Activated CD4-positive, alpha-beta T cell treated with anti-CD3 and anti-CD28 coated beads, Interleukin-2, amount 50 U/mL, for 1 hour (primary cell): ENCODE measurements at places on chromosomes 11 and 22.

- DNase-seq, result peak; percentile 28
Measured at GRCh38 chr22:43228330-43228729, 41.4 kb upstream of the TTLL12 start.

GRCh38 chr11:45087086-45087899 is 59.1 kb upstream of the PRDM11 start:
- DNase-seq, result no peak

GRCh38 chr11:72274435-72274834 is 30.5 kb upstream of the PHOX2A start:
- no peak for DNase-seq

- DNase-seq, result no peak
Measured at GRCh38 chr11:1447845-1448825, 38.4 kb downstream of the MOB2 start.

DNA sequence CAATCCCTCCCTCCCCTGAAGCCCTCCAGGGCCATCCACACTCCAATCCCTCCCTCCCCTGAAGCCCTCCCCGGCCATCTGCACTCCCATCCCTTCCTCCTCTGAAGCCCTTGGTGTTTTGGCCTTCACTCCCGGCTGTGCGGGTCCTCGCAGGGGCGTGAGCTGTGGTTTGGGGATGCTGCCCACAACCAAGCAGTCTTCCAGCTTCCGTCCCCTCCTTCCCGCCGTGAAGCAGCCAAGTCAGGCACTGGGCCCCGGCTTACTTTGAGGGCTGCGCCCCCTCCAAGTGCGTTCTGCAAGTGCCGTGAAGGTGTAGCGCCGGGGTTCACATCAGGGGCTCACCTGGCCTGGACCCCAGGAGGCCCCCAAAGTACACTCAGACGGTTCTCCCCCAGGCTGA is 335.9 kb downstream of the BRD1 start:
- no peak for DNase-seq

DNA sequence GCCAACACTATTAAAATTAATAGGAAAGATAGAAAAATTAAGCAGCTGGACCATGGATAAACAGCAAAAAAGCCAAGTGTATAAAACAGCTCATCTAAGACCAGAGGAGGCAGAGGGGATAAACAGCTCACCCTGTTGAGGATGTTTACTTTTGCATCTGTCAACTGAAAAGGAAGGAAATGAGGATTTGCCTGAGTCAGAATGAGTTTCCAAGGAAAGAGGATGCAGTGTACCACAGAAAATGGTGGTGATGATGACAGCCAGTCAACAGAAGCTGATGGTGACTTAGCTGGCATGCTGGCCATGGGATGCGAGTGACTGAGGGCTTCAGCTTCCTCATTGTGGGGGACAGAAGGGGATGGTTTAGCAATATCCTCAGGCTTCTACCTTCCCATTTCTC is 183.5 kb downstream of the KIRREL3 start:
- no peak for DNase-seq

DNA sequence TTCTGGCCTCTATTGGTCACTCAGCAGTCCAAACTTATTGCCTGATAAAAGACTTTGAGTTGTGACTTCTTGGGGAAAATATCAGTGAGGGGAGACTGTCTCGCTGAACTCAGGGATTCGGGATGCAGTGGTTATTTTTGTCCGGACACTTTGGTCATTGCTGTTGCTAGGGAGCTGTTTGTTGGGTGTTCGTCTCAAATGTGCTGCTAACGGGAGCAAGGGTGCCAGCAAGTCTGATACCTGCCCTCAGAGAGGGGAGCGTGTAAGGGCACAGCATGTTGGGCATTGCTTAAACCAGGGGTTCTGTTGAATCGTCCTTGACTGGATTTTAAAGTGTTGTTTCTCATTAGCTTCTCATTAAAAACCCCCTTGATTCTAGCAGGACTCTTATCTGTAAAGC is 49.2 kb upstream of the SLC25A18 start:
- no peak for DNase-seq

- no peak for DNase-seq
Measured at GRCh38 chr11:113440816-113441215, 34.4 kb downstream of the DRD2 start.

DNA sequence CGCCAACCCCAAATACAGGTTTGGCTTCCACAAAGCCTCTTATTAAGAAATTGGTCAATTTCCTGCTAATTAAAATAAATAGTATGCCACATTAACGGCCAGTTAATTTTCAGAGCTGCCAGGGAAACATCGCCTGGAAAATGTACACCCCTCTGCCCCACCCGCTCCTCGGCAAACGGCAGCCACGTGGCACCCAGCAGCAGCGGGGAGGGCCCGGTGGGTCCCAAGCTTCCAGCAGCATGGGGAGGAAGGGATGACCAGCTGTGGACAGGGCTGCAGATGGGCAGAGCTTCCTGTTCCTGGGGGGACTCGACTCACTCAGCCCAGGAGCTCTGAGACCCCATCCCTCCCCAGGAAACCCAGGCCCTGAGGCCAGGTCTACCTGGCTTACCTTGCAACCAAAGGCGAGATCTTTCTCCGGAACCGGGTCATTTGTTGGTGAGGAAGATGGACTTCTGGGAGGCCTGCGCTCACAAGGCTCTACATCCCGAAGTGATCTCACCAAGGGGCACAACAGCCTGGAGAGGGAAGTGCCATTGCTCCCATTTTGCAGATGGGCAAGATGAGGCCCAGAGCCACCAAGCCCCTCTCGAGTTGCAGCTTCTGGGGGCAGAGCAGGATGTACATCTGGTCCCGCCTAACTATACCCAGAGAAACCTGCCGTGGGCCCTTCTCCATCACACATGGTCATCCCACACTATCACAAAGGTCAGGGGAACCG is 68.3 kb downstream of the IGLL1 start:
- no peak for DNase-seq

- no peak for DNase-seq
Measured at GRCh38 chr11:64003807-64004589, 17.8 kb downstream of the OTUB1 start.

DNA sequence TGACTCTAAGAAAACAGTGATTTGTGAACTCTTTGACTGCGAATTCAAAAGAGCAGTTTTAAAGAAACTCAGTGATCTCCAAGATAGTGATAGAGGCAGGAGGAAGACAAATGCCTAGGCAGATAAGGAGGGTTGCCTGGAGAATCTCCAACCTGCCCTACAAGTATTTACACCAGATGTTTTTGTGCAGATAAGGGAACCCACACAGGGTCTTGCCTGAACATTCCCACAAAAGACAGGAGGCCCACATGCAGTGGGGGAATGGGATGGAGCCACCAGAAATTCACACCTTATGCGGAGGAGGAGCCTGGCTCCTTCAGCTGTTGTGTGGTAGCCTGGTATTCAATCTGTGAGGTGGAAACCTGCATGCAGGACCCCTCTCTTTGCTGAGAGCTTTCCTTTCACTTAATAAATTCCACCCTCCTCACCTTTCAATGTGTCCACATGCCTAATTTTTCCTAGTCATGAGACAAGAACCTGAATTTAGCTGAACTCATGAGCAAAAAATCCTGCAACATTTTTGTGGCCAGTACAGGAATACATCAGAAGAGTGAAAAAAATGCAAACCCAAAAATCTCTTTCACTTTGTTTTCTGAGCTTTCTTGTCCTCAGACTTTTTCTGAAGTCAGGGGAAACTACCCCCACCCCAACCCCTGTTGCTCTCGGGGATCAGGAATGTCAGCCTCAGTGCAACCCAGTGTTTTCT is 8.1 kb upstream of the GLYAT start:
- DNase-seq, result no peak

- no peak for DNase-seq
Measured at GRCh38 chr11:113553235-113553634, 78.0 kb upstream of the DRD2 start.

DNA sequence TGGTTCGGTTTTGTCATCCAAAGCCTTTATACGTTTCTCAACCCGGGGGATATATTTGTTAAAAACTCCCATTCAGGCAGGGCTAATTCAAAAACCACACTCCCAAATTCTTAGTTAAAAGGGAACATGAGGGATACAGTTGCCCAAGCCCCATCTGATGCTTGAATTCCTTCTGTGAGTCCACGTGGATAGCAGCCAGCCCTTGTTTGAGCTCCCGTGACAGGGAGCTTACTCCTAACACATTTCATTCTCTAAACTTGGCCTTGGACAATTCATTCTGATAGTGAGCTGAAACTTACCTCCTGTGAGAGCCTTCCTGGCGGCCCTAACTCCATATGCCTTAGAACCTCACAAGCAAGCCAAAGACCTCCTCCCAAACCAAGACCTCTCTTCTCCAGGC is 357.5 kb downstream of the TENM4 start:
- DNase-seq, result no peak

- DNase-seq, result no peak
Measured at GRCh38 chr11:62145261-62145871, 21.6 kb downstream of the INCENP start.

DNA sequence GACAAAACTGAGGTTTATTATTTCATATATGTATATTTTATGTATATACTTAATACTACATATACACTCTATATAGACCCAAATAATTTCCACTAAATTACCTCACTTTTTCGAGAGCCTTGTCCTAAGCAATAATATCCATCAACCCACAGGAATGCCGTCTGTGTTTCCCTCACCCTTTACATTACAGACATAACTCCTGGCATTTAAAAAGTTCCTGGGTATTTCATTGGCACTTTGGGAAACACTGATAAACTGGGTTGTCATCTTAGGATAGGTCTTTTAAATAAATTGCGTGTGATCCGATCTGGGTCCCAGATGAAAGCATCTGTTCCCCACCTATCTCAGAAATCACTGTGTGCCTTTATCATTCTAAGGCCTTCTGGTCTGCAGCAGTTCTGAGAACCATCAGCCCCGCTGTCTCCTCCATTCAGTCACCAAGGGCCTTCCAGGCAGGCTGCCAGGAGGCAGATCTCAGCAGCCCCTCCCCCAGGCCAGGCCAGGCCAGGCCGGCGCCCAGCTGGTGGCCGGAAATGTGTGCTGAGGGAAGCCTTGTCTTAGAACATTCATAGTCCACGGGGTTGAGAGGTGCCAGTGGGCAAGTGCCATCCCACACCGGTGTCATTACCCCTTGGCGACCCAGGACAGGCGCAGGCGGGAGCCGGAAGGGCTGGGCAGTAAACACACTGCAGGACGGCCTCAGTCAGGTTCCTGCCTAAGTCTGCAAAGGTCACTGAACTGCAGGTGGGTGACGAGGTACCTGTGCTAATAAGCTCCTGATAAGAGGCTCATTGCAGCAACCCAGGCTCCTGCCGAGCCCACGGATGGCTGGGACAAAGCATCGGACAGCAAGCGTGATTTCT is 3.3 kb downstream of the FGF19 start:
- DNase-seq, result no peak

GRCh38 chr11:3158821-3159220 is 6.3 kb downstream of the OSBPL5 start:
- DNase-seq, result no peak

- no peak for DNase-seq
Measured at GRCh38 chr11:70732023-70732880, 333.9 kb downstream of the CTTN start.

GRCh38 chr22:38085501-38085900 is 1.5 kb upstream of the SLC16A8 start:
- no peak for DNase-seq

DNA sequence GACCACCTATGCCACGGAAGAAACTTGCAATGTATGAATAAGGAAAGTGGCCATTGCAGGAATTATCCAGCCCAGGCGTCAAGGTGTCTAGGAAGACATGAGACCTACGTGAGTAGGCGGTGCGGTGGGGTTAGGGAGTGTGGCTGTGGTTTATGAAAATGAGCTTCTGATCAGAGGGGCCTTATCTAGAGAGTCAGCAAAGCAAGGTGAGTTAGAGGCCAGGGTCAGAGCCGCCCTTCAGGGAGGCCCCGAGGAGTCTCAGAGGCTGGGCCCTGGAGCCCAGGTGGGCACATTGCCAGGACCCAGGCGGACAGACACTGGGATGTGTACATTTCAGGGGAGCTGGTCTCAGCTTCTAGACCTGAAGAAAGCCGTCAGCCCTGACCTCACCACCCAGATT is 13.8 kb upstream of the LINC01488 start:
- DNase-seq, result no peak

DNA sequence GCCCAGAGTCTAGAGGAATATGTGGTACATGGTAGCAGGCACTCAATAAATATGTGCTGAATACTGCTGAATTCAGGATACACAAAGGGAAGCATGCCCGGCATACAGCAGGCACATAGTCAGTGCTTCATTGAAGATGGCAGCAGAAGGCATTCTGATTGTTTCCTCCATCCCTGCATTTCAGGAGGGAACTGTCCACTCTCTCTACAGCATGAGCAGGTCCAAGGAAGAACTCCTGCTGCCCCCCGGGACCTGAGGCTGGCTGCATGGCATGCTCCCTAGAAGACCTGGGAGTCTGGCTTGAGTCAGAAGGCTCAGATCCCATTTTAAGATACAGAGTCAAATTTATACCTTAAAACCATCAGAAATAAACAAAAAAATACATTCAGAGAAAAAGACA is 319.3 kb upstream of the NARS2 start:
- DNase-seq, result no peak

DNA sequence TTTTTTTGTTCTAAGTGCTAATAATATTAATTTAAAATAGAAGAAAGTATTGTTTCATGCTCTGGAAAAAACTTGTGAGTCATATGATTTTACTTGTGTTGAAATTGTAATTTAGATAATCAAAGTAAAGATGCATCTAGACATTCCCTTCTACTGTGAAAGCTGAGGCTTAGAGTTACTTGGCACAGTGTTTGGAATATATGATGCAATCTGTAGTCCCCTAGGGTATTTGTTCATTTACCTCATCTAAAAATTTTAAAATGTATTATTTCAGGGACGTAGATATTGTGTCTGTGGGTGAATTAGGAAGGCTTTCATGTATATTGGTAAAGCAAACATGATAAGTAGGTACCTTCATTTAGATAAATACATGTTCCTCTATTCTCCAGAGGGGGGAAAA is 793.5 kb upstream of the CNTN5 start:
- no peak for DNase-seq

- no peak for DNase-seq
Measured at GRCh38 chr11:13223112-13223511, 54.5 kb upstream of the BMAL1 start.

GRCh38 chr11:61715867-61716266 is 35.7 kb downstream of the DAGLA start:
- DNase-seq, result no peak

- DNase-seq, result no peak
Measured at GRCh38 chr22:29269731-29270474, 1.8 kb downstream of the EWSR1 start.

DNA sequence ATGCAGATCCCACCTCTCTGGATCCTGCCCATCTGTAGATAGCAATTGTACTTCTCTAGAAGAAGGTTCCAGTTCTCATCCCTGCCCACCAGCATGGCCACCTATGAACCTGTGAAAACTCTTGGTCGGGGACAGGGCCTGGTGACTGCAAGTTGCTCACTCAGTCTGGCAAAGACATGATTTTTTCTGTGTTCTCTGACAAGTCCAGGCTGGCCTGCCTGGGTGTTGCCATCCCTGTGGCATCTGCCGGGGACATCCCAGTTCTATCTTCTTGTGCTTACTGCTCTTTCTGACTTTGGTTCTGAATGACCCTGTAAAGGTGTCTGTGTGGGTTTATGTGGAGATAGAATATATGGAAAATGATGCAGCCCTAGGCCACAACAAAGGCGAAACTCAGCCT is 545.8 kb downstream of the INSC start:
- DNase-seq, result no peak
